ENCODE measurements at places on chromosomes 5 and 9.

GRCh38 chr5:132319975-132320374 lies 25.8 kb downstream of the SLC22A4 start:
- DNase-seq: no peak

GRCh38 chr5:180347702-180348101 lies 5.4 kb downstream of the GFPT2 start:
- no peak for DNase-seq

GRCh38 chr9:134957165-134957944 lies 39.6 kb upstream of the FCN1 start:
- no peak for DNase-seq

GRCh38 chr9:21788752-21789151 lies 13.7 kb upstream of the MTAP start:
- DNase-seq: no peak

GRCh38 chr5:148014276-148014675 lies 49.5 kb upstream of the SPINK5 start:
- DNase-seq: no peak

DNA sequence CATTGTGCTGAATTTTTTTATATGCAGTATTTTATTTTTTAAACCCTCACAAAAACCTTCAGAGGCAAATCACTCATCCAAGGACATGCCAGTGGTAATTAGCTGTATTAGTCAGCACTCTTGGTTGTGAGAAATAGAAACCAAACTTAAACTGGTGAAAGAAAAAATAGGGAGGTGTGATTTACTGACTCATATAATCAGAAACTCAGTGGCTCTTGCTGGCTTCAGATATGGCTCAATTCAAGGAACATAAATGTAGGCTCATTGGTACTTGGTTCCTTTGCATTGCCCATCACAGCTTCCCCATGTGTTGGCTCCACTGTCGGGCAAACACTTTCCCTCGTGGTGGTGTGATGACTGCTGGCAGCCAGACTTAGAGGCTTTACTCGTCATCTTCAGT lies 497.2 kb downstream of the MAT2B start:
- DNase-seq: no peak

DNA sequence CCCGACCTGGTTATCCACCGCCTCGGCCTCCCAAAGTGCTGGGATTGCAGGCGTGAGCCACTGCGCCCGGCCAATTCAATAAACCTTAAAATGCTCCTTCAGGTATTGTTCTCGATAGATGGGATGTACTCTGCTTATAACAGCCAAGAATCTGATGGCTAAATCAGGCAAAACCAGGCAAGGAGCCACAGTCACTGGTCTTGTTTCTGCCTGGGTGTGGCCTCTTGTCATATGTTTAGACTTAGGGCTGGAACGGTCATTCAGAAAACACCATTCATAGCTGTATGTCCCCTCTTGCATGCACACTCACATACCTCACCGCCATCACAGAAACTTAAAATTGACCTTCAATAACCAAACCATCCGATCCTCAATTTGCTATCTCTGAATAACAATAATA lies 7.7 kb downstream of the FAM219A start:
- no peak for DNase-seq

GRCh38 chr5:131171276-131171810 lies 599 bp downstream of the LYRM7 start:
- peak; percentile 29 for DNase-seq

GRCh38 chr9:32360983-32361673 lies 23.3 kb upstream of the ACO1 start:
- no peak for DNase-seq

- no peak for DNase-seq
These were observed 23.7 kb upstream of the OTULINL start for GRCh38 chr5:14557791-14558415.
